T-helper 2 cell (primary cell): ENCODE measurements at places on chromosomes 12 and 14.

GRCh38 chr12:11834931-11835330 lies 185.5 kb downstream of the ETV6 start:
- no peak for DNase-seq

DNA sequence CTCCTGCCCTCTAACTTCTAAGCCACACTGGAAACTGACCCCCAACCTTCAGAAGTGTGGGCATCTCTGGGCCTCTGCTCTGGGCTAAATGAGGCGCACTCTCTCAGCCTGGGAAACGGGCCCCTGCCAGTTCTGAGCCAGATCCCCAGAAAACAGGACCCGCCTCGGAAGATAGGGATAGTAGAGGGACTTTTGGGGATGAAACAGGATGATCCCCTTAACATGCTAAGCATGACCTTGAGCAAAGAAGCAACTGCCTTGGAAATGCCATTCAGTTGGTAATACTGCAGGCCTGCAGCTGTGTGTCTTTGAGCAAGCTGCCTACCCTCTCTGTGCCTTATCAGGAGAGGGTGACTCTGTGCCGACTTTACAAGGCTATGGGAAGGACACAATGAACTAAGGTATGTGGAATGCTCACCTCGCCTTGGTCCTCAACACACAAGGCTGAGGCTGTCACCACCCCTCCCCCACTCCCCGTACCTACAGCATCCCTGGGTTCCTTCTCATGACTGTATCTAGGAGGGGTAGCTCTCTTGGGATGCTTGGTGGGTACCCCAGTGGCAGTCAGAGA lies 54.0 kb downstream of the NCOR2 start:
- DNase-seq = no peak

DNA sequence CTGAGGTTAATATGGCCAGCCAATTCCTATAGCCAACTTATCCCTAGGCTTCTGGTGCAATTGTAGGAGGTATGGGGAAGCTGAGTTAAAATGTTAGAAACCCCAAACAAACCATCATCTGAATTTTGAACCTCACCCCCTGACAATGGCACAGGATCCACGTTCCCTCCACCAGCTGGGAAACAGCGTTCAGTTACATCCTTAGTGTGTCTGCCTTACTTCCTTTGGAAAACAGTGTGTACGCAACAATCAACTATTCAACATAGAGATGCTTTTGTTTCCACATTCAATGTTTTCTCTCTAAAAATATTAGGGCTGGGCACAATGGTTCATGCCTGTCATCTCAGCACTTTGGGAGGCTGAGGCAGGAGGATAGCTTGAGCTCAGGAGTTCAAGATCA lies 203.4 kb downstream of the TTC7B start:
- no peak for DNase-seq

DNA sequence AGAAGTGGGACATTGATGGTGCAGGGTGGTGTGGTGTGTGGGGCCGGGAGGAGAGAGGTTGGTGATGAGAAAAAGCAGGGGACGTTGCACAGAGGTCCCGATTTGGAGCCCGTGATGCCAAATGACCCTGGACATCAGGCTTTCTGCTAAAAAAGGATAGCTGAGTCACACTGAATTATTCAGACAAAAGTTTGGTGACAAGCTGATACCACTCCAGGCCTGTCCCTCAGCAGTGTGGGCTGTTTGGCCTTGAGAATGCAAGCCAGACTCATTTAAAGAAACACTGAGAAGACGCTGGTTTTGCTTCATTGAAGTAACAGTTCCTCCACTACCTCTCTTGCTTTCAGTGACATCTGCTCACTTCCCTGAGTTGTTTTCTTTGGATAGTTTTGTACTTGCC lies 262.1 kb upstream of the PWP1 start:
- DNase-seq = no peak

GRCh38 chr12:11967376-11968047 lies 103.2 kb upstream of the BCL2L14 start:
- no peak for DNase-seq

GRCh38 chr14:104588066-104588857 lies 8.7 kb downstream of the C14orf180 start:
- no peak for DNase-seq

- DNase-seq = no peak
These were observed 1021.5 kb upstream of the TMEM132C start for GRCh38 chr12:127245437-127245836.

GRCh38 chr12:1777798-1778197 lies 42.6 kb upstream of the LRTM2 start:
- DNase-seq = no peak

GRCh38 chr14:99231161-99231849 lies 40.7 kb downstream of the BCL11B start:
- DNase-seq = no peak

GRCh38 chr12:38282886-38283285 lies 33.7 kb upstream of the ALG10B start:
- DNase-seq = no peak
